Activated T-helper 1 cell treated with anti-CD3 and anti-CD28 coated beads, Interleukin-2, amount 50 U/mL, for 16 hours (primary cell): ENCODE measurements at places on chromosomes 6 and 20.

GRCh38 chr20:54133434-54134427, 40.1 kb downstream of the CYP24A1 start:
- DNase-seq: no peak

- DNase-seq: no peak
Measured at GRCh38 chr6:28814032-28814976, 109.5 kb downstream of the TRIM27 start.

- no peak for DNase-seq
Measured at GRCh38 chr20:4490606-4491280, 231.0 kb upstream of the PRND start.

- no peak for DNase-seq
Measured at GRCh38 chr20:42862446-42862845, 327.3 kb downstream of the PTPRT start.

DNA sequence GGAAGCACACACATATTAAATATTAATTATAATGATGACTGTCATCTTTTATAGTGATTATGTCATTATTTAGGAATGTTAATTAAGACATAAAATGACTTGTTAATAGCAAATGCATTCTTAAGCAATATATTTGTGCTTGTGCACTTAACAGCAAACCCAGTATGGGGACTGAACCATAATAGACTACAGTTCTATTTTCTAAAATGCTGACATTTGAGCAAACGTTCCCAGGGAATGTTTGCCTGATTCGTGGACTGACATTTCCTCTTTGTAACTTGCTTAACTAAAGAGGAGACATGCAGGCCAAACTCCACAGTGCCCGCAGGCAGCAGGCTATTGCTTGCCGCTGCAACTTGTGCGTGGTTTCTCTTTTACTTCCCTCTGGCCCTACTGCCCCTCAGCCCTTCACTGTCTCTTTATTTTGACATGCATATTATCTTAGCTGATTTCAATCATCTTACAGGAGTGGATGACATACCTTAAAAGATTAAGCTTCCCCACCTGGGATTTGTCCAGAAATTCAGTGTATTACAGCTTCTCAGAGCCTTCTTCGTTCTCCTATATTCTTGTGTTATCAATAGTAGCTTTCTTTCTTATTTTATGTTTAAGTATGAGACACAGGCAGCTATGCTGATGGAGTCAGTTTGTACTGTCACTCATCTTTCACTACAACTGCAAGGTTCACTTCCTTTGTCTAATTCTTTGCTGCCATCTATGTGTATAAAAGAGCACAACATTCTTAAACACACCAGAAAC, 141.5 kb downstream of the GMDS start:
- no peak for DNase-seq

DNA sequence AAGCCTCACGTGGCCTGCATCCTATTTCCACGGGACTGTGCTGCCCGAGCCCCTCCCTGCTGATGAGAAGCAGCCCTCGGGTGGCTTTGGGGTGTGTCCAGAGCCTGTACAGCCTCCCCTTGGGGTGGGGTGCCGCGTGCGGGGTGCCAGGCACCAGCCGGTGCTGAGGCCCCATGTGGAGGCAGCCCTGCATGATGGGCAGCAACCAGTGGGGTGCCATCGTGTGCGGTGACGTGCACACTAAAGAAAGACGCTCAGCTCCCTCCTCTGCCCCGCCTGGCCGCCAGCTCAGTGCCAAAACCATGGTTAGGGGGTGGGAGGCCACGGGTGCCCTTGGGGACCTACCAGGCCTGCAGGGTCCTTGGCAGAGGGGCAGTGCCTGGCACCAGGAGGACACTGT, 26.2 kb downstream of the NTSR1 start:
- DNase-seq: no peak

DNA sequence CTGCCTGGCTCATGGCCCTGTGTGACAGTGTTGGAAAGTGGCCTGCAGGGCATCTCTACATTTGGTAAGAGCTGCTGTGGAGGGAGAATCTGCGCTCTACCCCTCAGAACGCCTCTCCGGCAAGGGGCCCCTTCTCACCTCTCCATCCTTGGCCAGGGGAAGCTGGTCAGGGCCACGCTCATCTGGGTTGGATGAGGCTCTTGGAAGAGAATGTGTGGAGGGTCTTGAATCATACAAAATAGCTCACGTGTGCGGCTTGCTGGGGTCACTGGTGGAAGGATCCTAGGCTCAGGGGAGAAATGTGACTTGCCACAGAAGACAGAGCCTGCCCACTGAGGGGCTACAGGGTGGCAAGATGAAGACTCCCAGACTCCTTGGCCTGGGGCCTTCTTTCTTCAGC, 105.0 kb downstream of the SCML4 start:
- no peak for DNase-seq

DNA sequence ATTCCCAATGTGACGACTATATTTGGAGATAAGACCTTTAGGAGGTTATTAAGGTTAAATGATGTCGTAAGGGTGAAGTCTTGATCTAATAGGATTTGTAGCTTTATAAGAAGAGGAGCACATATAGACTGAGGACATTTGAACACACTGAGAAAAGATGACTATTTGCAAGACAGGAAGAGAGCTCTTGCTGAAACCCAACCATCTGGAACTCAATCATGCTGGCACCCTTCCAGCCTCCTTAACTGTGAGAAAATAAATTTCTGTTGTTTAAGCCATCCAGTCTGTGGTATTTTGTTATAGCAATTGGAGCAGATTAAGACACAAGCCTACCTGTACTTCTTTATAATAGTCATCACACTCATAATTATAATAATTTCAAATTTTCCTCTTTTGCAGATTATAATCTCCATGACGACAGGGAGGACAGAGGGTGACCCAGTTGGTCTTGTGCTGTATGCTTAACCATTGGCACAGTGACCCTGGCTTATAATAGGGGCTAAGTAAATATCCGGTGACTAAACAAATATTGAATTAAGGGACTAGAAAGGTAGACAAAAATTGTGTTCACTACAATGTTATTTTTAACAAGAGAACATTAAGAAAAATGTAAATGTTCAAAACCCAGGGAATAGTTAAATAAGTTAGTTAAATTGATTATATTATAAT, 206.4 kb upstream of the HDDC2 start:
- no peak for DNase-seq

- no peak for DNase-seq
Measured at GRCh38 chr20:16599257-16599656, 26.0 kb upstream of the KIF16B start.

DNA sequence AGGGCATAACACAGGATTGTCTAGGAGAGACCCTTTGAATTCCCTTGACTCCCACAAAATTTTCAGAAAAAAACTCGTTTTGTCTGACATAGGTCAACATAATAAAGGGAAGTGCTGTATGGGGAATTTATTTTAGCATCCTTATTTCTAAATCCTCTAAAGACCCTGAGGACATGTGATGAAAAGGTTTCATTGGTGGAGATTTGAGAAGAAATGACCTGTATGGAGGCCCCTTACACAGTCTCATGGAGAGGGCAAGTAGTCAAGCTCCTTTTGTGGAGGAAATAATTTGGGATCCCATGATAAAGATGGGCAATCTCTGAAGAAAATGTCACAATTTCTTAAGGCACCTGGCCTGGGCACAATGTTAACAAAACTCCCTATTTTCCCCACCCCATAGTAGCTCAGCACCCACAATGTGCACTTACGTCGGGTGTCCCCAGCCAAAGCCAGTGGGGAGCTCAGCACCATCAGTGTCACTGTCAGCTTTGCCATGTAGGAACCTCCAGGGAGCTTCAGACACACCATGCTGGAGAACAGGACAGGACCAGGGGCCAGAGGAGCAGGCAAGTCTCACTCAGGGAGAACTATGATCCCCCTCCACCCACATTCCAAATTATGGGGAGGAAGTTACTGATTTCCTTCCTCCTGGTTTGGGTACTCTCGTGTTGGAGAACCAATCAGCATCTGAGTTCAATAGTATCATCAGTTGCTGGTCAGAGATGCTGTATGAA, at the start of gene HLA-DRB5:
Gene HLA-DRB5 (minus strand): TSS at position 591 of the 734 bp plus-strand sequence. CDS start 63 bp downstream, at position 528.
- DNase-seq: no peak

- no peak for DNase-seq
Measured at GRCh38 chr6:42572523-42572922, 8.7 kb downstream of the UBR2 start.

- no peak for DNase-seq
Measured at GRCh38 chr6:19668710-19669109, 168.5 kb upstream of the ID4 start.

DNA sequence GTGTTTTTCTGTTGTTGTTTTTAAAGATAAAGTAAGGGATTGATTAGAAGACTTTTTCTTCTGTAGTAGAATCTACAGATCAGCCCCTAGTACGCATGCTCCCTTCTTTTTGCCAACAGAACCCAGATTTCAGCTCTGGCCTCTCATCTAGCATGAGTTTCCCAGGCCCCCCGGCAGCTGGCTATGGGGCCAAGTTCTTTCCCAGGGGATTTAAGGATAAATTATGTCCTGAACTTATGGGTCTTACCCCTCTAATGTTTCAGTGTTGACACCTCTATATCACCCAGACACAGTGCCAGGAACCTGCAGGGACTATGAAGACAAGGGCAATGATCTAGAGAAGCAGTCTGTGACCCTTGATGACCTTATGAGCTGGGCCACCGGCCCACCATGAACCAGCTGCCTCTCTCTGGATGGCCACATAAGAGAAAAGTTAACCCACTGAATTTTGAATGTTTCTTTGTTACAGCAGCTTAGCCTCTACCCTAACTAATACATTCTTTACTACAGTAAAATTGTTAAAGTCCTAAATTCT, 150.5 kb downstream of the UNC5CL start:
- DNase-seq: no peak

DNA sequence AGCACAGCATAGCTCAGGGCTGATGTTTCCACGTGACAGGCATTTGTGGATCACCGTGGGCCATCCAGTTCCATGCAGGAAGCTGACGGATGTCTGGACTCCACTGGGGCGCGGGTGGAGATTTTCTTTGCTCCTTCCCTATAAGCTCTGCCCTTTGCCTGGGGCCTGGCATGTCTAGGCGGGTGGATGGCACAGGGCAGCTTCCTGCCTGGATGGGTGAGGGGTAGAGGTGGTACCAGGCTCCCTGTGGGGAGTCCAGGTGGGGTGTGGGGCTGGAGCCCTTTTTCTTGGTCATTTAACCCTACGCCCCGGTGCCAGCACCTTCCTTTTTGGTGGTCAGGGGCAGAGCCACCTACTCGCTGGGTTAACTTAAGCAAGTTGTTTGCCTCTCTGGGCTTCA, 10.4 kb downstream of the FAM110A start:
- DNase-seq: no peak

- no peak for DNase-seq
Measured at GRCh38 chr6:33290459-33290858, 1.1 kb downstream of the PFDN6 start.

GRCh38 chr6:139250296-139251044, 41.3 kb downstream of the TXLNB start:
- no peak for DNase-seq

- DNase-seq: no peak
Measured at GRCh38 chr6:36752187-36752885, 54.7 kb downstream of the RAB44 start.

DNA sequence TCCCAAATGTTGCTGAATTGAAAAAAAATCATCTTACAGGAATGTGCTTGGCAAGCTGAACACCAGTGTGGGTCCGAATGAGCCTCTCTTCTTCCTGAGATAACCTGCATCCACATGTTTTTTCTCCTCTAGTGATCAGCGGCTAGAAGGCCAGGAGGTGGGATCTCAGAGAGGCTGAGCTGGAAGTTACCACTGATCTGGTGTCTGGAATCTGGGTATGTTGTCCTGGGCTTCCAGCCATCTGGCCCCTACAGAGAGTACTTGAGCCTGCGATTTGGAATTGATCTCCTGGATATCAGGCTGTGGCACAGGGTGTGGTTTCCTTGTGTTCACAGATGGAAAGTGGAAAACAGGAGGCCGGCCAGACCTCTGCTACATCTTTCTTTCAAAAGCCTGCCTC, 35.9 kb downstream of the SULF2 start:
- no peak for DNase-seq

- DNase-seq: no peak
Measured at GRCh38 chr6:127204281-127204680, 62.4 kb upstream of the RNF146 start.

- no peak for DNase-seq
Measured at GRCh38 chr6:89430201-89430962, 2.6 kb upstream of the ANKRD6 start.

DNA sequence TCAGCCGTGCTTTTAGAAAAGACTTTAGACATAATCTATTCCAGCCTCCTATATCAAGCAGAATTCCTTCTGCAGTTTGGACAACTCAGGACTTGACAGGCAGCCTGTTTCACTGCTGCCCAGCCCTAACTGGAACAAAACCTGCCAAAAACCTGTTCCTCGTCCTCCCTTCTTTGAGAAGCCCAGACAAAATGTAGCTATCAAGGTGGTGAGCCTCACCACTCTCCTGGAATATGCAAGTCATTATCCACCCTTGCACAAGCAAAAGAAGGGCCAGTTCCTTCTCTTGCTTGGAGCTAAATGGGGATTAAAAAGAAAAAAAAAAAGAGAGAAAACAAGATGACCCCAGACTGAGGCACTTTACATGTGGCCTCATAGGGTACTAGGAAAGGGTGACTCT, 64.2 kb downstream of the TFAP2A start:
- no peak for DNase-seq

DNA sequence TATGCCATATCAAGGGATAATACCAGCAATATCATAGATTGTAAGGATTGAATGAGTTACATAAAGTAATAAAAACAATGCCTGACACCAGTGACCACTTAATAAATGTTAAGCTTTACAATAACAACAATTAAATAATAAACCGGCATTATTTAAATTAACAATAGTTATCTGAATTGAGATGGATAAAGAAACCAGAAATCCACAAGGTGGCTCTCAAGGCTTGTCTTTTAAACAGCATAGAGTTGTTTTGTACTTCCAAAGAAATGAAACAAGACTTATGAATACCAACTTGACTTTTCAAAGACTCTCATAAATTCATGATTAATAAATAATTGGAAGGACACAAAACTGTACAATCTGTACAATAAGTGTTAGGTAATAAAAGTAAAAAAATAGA, 203.1 kb downstream of the ASCC3 start:
- DNase-seq: no peak

GRCh38 chr6:971981-972640, 279.2 kb upstream of the EXOC2 start:
- DNase-seq: no peak

GRCh38 chr6:122184401-122184827, 215.0 kb upstream of the HSF2 start:
- DNase-seq: no peak

DNA sequence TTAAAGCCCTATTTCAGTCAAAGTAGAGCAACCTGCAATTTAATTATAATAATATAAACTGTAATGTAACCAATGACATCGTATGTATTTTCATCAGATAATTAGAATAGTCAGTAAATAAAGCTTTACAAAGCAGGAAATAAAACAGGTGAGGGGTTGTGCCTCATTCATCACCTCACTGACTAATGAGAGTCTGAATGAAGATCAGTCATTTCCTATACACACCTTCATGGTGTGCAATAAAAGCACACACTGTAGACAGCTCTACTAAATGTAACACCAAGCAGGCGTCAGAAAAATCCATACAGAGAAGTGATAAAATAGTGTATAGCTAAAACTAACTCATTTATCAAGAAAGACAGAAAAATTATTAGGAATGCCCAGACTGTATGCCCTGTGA, 105.9 kb downstream of the MAN1A1 start:
- DNase-seq: no peak

GRCh38 chr6:161882196-161882765, 608.4 kb upstream of the AGPAT4 start:
- no peak for DNase-seq
